GM23248 (cell line): ENCODE measurements at places on chromosomes 1 and 21.
A peak's percentile ranks its signal among the peaks of the same experiment; 100 is the strongest.

- no peak overlapping the region for H3K27ac ChIP-seq
- H3K4me3 ChIP-seq: no peak overlapping the region
- no peaks in the 10 kb centered on the region for H3K27me3 ChIP-seq
- no peaks in the 10 kb centered on the region for H3K4me1 ChIP-seq
- H3K36me3 ChIP-seq: no peaks in the 10 kb centered on the region
Measured at GRCh38 chr1:25580927-25581326, 35.7 kb upstream of the MAN1C1 start.

GRCh38 chr1:50080904-50081586, 27.7 kb upstream of the ELAVL4 start:
- no peak overlapping the region for H3K27ac ChIP-seq
- peak; percentile 7 for DNase-seq
- no peaks in the 10 kb centered on the region for H3K27me3 ChIP-seq

DNA sequence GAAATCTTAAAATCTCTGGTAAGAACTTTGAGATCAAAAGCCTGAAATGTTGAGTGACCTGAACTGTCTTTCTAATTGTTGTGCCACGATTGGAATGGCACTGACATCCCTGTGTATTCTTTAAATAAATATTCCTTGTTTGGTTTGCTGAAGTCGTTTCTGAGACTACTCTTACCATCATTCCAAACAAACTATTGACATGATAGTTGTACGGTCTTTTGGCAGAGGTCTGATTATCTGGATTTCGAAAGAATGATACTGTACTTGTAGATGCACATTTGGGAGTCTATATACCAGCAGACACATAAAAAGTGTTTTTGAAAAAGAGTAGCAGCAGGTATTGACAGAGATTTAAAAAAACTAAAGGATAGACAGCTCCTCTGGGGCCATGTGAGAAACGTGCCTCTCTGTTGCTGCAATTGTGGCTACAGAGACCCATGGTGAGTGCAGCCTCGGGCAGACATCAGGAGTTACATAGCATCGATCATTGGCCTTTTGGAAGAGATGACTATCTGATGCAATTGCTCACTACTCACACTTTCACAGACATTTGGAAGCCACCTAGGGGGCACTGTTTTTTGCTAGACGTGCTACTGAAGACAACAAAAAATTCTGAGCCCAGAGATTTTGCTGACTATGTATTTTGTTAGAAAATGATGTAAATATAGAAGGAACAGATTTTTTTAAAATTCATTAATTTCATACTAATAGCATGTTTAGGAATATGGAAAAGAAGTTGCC, 464.5 kb downstream of the KCNT2 start:
- H3K36me3 ChIP-seq: no peaks in the 10 kb centered on the region
- H3K4me3 ChIP-seq: no peak overlapping the region
- no peaks in the 10 kb centered on the region for H3K27me3 ChIP-seq
- H3K4me1 ChIP-seq: no peaks in the 10 kb centered on the region

GRCh38 chr1:206472886-206473285, 2.6 kb downstream of the IKBKE start:
- H3K4me3 ChIP-seq: peak overlapping the region; percentile 37; the same call in 1 of the 2 replicates
- no peak for DNase-seq
- peaks cover 29% of the 10 kb centered on the region for H3K4me1 ChIP-seq
- H3K27me3 ChIP-seq: no peaks in the 10 kb centered on the region
- no peak overlapping the region for H3K27ac ChIP-seq

- no peaks in the 10 kb centered on the region for H3K27me3 ChIP-seq
- no peak overlapping the region for H3K27ac ChIP-seq
- no peaks in the 10 kb centered on the region for H3K4me1 ChIP-seq
- H3K36me3 ChIP-seq: peaks cover 8% of the 10 kb centered on the region
- DNase-seq: no peak
Measured at GRCh38 chr1:39542924-39543323, 33.7 kb downstream of the PABPC4 start.

- no peak for DNase-seq
- peaks cover 33% of the 10 kb centered on the region for H3K36me3 ChIP-seq
- H3K4me3 ChIP-seq: no peak overlapping the region
- no peak overlapping the region for H3K27ac ChIP-seq
- H3K4me1 ChIP-seq: no peaks in the 10 kb centered on the region
Measured at GRCh38 chr21:28932717-28933116, 60.0 kb downstream of the LTN1 start.

DNA sequence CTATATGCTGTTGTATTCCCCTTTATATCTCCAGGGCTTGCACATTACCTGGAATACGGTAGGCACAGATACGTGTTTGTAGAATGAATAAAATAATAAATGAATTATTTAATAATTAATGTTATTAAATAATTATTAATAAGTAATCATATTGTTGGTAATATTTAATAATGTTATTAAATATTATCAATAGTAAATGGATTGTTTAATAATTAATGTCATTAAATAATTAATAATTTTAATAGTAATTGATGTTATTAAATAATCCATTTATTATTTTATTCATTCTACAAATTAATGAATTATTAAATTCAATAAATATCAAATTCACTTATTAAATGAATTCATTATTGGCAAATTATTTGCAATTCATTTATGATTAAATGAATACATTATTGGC, 175.1 kb downstream of the MATN1 start:
- no peaks in the 10 kb centered on the region for H3K27me3 ChIP-seq
- no peak overlapping the region for H3K4me3 ChIP-seq
- H3K36me3 ChIP-seq: no peaks in the 10 kb centered on the region

- H3K27ac ChIP-seq: no peak overlapping the region
- H3K4me3 ChIP-seq: no peak overlapping the region
- no peaks in the 10 kb centered on the region for H3K36me3 ChIP-seq
- no peaks in the 10 kb centered on the region; the same call in 1 of the 2 replicates for H3K4me1 ChIP-seq
- H3K27me3 ChIP-seq: no peaks in the 10 kb centered on the region
- no peak for DNase-seq
Measured at GRCh38 chr1:118993700-118994026, 5.5 kb upstream of the TBX15 start.

DNA sequence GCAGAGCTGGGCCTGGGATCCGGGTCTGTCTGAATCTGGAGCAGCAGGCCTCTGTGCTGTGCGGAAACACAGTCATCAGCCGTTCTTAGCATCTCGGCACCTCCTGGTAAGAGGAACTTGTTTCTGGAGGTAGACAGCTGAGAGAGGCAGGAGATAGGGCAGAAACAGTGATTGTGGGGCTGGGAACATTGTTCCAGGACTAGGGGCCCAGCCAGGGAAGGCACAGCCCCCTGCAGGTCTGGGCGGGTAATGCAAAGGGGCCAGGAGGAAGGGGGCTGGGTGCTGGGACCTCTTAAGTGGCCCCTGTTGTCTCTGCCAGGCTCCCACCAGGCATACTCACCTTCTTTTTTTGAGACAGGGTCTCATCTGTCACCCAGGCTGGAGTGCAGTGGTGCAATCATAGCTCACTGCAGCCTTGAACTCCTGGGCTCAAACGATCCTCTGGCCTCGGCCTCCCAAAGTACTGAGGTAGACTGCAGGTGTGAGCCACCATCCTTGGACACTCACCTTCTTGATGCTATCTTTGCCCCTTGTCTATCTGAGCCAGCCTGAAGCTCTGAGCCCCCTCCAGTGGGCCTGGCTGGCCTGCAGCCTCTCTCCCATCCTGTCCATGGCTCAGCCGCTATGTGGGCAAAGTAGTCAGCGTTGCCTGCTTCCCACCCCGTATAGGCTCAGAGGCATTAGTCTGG, 134.3 kb upstream of the ZBTB40 start:
- DNase-seq: peak; percentile 16
- no peak overlapping the region for H3K4me3 ChIP-seq
- no peaks in the 10 kb centered on the region for H3K4me1 ChIP-seq
- no peak overlapping the region for H3K27ac ChIP-seq
- no peaks in the 10 kb centered on the region for H3K36me3 ChIP-seq

DNA sequence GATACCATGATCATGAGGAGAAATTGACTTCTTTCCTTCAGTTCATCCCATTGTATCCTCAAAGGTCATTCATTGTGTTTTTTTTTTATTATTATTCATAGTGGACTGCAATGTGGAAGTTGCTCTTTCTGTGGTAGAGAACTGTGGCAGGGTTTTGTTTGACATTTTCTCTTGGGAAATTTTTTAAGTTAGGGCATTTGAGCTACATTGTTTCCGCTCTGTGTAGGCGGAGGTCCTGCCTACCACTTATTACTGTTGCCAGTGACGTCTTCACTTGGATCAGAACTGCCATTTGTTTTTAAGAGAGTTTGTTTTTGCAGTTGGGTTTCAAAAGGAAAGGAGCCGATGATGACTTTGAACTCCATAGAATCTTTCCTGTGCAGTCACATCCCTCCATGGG, 287.4 kb upstream of the FMN2 start:
- no peak overlapping the region for H3K27ac ChIP-seq
- H3K4me3 ChIP-seq: no peak overlapping the region
- no peaks in the 10 kb centered on the region for H3K27me3 ChIP-seq
- no peaks in the 10 kb centered on the region for H3K4me1 ChIP-seq
- no peaks in the 10 kb centered on the region for H3K36me3 ChIP-seq
- DNase-seq: no peak

DNA sequence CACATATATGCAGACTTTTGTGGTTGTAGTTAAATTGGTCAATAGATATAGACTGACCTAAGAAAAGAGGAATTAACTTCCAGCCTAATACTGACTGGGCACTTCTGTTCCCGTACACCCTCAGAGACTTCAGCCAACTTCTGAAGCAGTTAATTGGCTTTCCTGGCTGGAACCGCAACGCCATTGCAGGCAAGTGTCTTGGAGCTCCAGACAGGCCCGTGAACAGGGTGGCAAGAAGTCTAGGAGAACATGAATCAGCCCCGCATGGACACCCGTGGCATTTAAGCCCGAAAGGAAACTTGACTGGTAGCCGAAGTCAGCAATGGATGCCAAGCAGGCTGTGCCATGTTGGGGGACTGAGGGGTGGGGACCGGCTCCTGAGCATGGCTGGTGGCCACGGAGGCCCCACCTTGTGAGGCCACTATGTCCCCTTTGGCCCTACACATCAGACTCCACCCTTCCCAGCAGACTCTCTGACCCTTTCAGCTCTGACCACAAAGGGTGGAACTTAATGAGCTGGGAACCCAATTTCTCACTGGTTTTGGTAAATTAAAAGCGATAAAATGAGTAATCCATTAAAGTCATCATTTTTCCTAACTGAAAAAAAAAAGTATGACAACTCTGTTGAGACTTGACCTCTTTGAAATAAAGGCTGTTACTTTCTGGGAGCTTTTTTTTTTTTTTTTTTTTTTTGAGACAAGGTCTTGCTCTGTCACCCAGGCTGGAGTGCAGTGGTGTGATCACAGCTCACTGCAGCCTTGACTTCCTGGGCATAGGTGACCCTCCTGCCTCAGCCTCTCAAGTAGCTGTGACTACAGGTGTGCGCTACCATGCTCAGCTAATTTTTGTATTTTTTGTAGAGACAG, 54.1 kb downstream of the RUNX1 start:
- peak overlapping the region; percentile 91 for H3K27ac ChIP-seq
- peak; percentile 70 for DNase-seq
- H3K4me1 ChIP-seq: peaks cover 54% of the 10 kb centered on the region
- no peaks in the 10 kb centered on the region for H3K36me3 ChIP-seq
- H3K27me3 ChIP-seq: no peaks in the 10 kb centered on the region

GRCh38 chr1:42333662-42334239, 1.3 kb downstream of the FOXJ3 start:
- peaks cover 27% of the 10 kb centered on the region for H3K4me1 ChIP-seq
- H3K27me3 ChIP-seq: no peaks in the 10 kb centered on the region
- H3K27ac ChIP-seq: peak overlapping the region; percentile 85
- no peaks in the 10 kb centered on the region for H3K36me3 ChIP-seq
- peak; percentile 58 for DNase-seq

DNA sequence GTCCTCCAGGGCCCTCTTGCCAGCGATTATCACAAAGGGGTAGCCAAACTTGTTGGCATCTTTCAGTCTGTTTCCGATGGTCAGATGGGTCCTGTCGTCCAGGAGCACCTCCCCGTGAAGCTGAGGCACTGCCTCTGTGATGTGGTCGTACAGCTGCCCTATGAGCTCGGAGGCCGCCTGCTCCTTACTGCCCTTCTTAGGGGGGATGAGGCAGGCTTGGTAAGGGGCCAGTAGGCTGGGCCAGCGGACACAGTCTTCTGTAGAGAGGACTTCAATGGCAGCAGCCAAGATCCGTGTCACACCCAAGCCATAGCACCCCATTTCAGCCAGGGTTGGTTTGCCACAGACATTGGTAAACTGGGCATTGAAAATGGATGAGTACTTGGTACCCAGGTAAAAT, 6.5 kb downstream of the PARS2 start:
- no peak overlapping the region for H3K27ac ChIP-seq
- H3K4me3 ChIP-seq: no peak overlapping the region
- H3K36me3 ChIP-seq: 0 out of 2 replicates have a peak, but pooled peaks cover 2% of the 10 kb centered on the region
- H3K4me1 ChIP-seq: no peaks in the 10 kb centered on the region
- DNase-seq: no peak

DNA sequence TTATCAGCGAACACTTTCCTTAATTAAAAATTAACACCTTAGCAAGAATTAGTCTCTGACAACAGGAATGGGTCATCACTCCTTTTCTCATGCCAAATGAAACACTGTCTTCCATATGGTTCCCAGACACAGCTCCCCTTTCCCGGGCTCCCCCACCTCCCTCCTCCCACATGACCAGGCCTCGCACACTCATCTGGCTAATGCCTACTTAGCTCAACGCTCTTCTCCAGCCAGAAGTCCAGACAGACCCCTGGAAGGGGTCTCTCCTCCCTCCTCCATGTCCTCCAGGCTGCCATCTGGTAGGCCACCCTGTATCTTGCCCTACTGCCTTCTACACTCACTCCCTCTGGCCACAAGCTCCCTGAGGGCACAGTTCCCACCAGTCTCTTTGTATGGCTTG, 39.9 kb downstream of the KCNC4 start:
- H3K4me3 ChIP-seq: no peak overlapping the region
- H3K4me1 ChIP-seq: no peaks in the 10 kb centered on the region
- DNase-seq: no peak
- no peaks in the 10 kb centered on the region for H3K27me3 ChIP-seq
- no peaks in the 10 kb centered on the region for H3K36me3 ChIP-seq

- H3K27ac ChIP-seq: no peak overlapping the region
- DNase-seq: no peak
- peaks cover 25% of the 10 kb centered on the region for H3K27me3 ChIP-seq
- H3K36me3 ChIP-seq: no peaks in the 10 kb centered on the region
- no peaks in the 10 kb centered on the region for H3K4me1 ChIP-seq
- H3K4me3 ChIP-seq: no peak overlapping the region
Measured at GRCh38 chr21:44732263-44732662, 20.9 kb upstream of the TSPEAR start.

GRCh38 chr1:14117700-14118099, 417.7 kb downstream of the PRDM2 start:
- H3K4me3 ChIP-seq: no peak overlapping the region
- H3K4me1 ChIP-seq: no peaks in the 10 kb centered on the region
- no peak for DNase-seq
- peaks cover 19% of the 10 kb centered on the region; the same call in 1 of the 2 replicates for H3K27me3 ChIP-seq
- no peak overlapping the region for H3K27ac ChIP-seq
- H3K36me3 ChIP-seq: no peaks in the 10 kb centered on the region
